ENCODE measurements at places on chromosomes 1 and 21. TPM values are rescaled to one million over a fixed set of nuclear protein-coding genes. Genes with fewer than 3 reads are reported as not detected.

- DNase-seq: no peak
These were observed 21.0 kb downstream of the RYR2 start for GRCh38 chr1:237062976-237063375.

GRCh38 chr21:37041706-37042271, 31.1 kb downstream of the PIGP start:
- no peak for DNase-seq

- DNase-seq: no peak
These were observed 463 bp upstream of the PRRC2C start for GRCh38 chr1:171484760-171485374.

DNA sequence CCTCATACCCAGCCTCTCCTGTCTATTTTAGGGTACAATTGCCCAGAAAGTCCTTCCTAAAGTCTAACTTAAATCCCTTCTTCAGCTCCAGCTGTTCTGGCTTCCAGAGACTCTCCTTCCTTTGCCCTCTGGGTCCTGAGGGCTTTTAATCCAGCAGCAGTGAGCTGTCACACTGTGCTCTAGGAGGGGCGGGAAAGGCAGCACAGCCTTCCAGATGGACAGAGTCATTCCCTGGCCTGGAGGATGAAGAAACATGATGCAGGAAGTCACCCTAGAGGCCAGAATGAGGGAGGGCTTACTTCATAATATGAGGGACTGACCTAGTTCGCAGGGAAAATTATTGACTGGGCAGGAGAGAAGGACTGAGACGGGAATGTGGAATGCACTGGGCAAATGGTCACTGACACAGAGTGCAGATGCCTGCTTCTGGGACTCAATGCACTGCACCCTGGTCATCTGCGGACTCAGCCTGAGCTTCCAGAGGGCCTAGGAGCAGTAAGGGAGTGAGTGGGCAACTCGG, 1.3 kb downstream of the SH2D2A start:
- no peak for DNase-seq

- DNase-seq: no peak
These were observed 48.7 kb upstream of the PLA2G4A start for GRCh38 chr1:186780076-186780475.

GRCh38 chr1:115413621-115414020, 75.6 kb upstream of the NGF start:
- DNase-seq: no peak

- DNase-seq: peak; percentile 11
These were observed 3.7 kb upstream of the PHACTR4 start for GRCh38 chr1:28365864-28366263.

DNA sequence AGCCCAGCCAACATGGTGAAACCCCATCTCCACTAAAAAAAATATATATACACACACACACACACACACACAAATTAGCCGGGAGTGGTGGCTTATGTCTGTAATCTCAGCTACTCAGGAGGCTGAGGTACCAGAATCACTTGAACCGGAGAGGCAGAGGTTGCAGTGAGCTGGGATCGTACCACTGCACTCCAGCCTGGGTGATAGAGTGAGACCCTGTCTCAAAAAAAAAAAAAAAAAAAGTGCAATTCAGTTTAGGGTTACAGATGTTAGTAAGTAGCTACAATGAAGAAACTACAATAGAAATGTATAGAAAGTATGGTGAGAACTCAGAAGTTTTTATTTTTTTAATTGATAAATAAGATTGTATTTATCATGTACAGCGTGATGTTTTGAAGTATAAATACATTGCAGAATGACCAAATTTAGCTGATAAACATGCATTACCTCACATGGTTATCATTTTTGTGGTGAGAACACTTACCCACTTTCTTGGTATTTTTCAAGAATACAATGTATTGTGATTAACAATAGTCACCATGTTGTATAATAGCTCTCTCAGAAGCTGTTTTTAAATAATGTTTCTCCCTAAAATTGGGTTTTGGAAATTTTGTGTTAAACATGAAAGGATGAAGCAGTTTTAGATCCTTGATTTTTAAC, 17.9 kb downstream of the KDM1A start:
- DNase-seq: no peak

GRCh38 chr1:50832167-50832566, 127.9 kb downstream of the FAF1 start:
- no peak for DNase-seq

DNA sequence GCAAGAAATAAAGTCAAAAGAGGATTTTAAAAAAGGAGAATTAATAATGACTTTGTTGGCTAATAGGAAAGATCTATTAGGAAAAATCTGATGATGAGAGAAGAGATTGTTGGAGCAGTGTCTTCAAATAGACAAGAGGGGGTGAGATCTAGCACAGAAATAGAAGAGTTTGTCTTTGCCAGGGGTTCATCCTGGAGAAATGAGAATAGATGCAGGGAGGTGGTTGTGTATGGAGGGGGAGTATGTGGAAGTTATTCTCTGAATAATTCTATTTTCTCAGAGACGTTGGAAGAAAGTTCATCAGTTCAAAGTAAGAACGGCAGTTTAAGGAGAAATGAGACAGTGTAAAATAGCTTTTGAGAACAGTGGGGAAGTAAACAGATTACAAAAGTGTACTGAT, 161.3 kb downstream of the TM2D1 start:
- no peak for DNase-seq

- DNase-seq: peak; percentile 86
These were observed 72.8 kb downstream of the PLEKHA6 start for GRCh38 chr1:204286831-204287421.

- no peak for DNase-seq
These were observed 3.7 kb upstream of the SLC2A5 start for GRCh38 chr1:9073143-9073542.

DNA sequence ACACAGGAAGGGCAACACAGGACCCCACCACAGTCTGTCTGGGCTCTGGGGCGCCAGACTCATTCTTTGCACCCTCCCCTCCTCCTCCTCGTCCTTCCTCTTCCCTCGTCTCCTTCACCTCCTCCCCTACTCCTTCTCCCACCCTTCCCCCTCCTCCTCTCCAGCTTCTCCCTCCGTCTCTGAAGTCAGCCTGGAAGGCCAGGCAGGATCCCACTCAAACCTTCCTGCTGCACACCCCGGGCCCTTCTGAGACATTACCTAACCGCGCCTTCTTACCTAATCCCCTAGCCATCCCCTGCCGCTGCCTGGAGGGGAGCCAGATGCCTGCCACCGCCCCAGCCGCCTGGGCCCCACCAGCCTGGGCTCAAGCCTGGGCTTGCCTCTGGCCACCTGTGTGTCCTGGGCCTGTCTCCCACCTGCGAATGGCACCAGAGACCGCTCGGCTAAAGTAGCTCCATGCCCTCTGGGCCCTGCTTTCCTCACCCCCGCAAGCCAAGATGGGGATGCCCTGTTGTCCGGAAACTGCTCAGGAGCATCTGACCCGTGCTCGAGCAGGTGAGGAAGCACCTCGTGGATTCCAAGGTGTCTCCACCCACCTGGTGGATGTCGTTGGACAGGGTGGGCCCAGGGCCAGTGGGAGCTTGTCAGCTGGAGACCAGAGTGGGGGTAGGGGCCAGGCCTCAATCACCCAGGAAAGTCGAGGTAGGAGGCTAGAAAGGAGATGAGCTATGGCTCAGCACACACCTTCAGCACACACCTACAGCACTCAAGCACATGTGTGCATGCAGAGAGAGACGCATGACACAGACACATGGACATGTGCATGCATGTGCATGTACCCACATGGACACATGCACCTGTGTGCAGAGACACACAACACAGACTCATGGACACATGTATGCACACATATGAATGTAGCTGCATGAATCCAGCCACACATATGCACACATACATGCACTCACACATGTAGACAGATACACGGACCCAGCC, 31.9 kb downstream of the WNT9A start:
- peak; percentile 14 for DNase-seq

- DNase-seq: no peak
These were observed 52.7 kb upstream of the WLS start for GRCh38 chr1:68285046-68285445.

DNA sequence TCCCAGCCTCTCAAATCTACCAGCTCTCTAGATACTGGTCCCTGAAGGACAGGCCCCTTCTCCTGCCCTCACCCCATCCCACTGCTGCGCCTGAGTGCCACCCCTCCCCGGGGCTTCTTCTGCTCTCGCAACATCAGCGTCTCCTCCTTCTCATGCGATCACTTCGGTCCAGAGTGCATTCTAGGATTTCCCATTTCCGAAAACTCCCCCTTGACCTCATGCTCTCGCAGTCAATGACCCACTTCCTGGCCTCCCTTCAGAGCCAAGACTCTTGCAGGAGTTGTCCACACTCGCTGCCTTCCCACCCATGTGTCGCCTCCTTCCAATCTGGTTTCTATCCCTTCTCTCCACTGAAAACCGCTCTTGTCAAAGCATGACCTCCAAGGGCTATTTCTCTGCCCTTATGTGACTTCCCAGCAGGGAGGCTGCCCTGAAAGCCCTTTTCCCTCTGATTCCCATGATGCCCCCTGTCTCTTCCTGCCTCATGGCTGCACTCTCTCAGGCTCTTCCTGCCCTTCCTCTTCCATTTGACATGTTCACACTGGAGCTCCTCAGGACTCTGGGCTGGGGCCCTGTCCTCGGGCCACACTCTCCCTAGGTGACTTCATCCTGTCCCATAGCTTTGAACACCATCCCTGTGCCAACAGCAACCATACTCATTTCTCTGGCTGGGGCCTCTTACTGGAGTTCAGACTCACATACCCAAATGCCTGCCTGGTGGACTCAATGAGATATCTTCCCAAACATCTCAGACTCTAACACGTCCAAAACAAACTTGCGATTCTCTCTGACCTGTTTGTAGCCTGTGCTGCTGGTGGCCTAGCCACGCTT, 46.0 kb downstream of the LDLRAD2 start:
- no peak for DNase-seq

GRCh38 chr1:154496383-154496782, 5.6 kb upstream of the TDRD10 start:
- no peak for DNase-seq

GRCh38 chr1:41495210-41495948, 10.9 kb upstream of the EDN2 start:
- DNase-seq: no peak

GRCh38 chr1:168742386-168742785, 13.4 kb upstream of the DPT start:
- no peak for DNase-seq

DNA sequence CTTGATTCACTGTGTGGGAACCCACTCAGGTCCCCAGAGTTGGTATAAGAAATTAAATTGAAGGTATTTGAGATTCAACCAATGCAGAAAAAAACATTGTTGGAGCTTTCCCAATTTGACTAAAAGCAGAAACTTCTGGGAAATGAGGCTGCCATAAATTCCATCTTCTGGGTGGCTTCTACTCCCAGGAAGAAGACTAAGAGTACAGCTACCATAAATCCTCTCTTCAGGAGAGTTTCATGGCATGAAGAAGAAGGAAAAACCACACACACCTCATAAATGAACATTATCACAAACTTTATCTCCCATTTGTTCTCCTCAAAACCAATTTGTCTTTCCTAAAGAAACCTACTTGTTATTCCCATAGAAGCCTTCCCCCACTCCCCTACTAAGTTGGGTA, 283.9 kb downstream of the DPYD start:
- DNase-seq: no peak

DNA sequence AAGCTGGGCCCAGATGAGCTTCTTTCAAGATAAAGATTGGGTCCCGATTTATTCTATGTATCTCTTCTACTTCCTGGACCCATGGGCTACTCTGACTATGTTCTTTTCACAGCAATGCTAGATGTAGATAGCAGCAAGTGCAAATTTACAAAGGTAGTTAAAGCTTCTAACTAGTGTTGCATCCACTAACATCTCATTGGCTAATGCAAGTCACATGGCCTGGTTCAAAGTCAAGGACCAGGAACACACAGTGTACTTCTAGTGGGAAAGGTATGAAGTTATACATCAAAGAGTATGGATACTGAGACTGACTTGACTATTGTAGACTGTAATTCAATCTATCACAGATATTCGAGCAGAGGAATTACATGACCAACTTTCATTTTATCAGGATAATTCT, 588.8 kb downstream of the PLA2G4A start:
- DNase-seq: no peak

DNA sequence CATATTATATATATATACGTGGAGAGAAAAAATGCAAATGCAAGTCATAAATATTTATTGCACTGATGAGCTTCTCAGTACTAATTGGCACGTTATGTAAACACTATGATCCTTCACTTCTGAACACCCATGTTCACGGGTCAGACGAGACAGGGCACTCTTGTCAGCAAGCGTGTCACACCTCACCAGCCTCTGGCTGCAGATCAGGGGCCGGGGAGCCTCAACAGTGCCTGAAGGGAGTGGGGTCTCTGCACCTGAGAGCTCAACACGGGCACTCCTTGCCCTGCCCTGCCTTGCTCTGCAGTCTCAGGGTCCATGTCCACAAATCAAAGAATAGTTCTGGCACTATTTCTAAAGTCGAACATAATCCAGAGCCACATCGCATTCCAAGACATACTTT, 409 bp upstream of the HIVEP3 start:
- no peak for DNase-seq

The SH2D5 gene
- total RNA-seq: not detected

The DVL1 gene
- total RNA-seq: 70.5 TPM

The RBP7 gene
- 5.9 TPM for total RNA-seq

The ATAD3C gene
- 9.9 TPM for total RNA-seq

The PRELP gene
- total RNA-seq: 17.9 TPM

The PCP4 gene
- 33.9 TPM for total RNA-seq

The MEX3A gene
- 3.3 TPM for total RNA-seq

The CR2 gene
- 0.51 TPM for total RNA-seq

The LAMB3 gene
- 92.8 TPM for total RNA-seq

The MTMR11 gene
- total RNA-seq: 2.6 TPM

Data from prostate gland (tissue), 2 donors.